ENCODE measurements at places on chromosomes 2 and 18.

GRCh38 chr2:158079672-158080071 is 22.0 kb upstream of the UPP2 start:
- DNase-seq = no peak

DNA sequence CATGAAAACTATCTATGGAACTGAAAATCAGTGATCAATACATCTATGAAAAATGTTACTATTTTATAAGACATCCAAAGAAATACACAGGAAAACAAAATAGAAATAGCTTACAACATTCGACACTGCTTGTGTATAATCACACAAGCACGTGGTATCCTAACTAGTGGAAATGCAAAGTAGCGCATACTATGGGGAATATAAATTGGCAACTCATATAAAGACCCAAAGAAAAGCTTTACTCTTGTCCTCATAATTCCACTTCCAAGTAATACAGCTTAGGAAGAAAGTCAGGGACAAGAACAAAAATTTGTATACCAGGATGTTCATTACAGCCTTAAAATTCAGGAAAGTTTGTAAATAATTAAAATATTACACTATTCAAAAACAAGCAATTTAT is 384.6 kb downstream of the NRXN1 start:
- DNase-seq = no peak

DNA sequence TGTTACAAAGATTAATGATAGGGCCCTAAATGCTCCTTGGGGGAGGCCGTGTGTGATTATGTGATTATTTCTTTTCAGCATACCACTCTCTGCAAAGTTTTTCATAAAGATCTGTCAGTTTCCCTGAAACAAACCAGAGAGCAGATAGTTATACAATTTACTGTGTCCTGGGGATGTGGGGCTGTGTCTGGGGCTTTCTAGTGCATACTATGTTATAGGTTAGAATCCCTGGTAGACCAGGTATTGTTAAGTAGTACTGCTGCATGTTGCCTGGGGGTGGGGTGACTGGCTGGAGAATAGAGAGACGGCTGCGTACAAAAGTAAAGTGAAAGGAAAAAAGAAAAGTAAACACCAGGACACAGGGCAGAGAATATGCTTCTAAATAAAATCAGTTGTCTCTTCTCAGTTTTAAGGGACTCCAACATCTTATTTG is 3.3 kb upstream of the CCBE1 start:
- no peak for DNase-seq

DNA sequence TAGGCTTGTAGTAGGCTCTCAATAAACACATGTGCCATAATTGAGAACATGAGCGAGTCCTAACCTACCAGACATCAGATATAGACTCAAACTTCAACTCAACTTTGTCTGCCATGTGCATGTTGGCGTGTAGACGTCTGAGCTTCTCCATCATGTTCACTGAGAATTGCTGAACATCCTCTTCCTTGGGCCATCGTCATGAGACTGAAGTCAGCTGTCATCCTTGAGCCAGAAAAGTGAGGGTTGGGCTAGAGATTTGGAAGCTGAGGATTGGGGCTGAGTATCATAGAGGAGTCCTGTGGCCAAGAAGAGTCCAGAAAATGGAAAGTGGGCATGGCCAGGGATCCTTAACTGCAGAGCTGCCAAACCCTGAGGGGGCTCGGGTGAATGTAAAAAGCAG is 7.8 kb upstream of the EFR3B start:
- DNase-seq = no peak

GRCh38 chr2:241803387-241804325 is 5.3 kb upstream of the NEU4 start:
- peak; percentile 59 for DNase-seq

- no peak for DNase-seq
Observed at GRCh38 chr2:69132960-69133590, 120.1 kb downstream of the ANTXR1 start.

DNA sequence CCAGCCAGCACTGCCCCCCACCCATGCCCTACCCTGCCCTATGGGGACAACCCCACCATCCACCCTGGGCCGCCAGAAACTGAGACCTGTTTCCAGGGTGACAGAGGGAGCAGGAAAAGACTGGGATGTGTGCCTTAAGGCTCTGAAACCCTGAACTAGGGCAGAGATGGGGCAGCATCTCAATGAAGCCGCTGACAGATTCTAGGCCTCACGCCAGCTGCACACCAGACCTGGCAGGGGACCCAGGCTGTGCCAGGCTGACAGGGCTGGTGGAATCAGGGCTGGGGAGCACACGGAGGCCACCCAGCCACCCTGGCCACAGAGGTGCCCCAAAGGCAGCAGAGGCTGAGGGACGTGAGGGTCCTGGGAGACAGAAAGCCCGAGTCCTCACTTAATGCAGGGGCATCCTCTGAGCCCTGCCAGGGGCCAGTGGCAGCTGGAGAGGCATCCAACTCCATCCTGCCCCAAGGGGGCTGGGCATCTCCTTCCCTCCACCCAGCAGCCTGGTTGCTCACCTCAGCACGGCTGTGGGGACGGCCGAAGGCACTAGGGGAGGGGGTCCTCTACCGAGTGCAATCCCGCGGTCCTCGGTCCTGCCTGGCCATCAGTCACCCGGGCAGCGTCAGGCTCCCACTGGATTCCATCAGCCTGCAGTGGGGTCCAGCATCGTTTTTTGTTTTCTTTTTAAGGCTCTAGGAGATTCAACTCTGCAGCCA is 169.2 kb downstream of the ZFP36L2 start:
- no peak for DNase-seq

- DNase-seq = no peak
Observed at GRCh38 chr18:9285604-9286003, 49.0 kb upstream of the TWSG1 start.

- DNase-seq = no peak
Observed at GRCh38 chr18:10681581-10682367, 155.9 kb downstream of the NAPG start.

DNA sequence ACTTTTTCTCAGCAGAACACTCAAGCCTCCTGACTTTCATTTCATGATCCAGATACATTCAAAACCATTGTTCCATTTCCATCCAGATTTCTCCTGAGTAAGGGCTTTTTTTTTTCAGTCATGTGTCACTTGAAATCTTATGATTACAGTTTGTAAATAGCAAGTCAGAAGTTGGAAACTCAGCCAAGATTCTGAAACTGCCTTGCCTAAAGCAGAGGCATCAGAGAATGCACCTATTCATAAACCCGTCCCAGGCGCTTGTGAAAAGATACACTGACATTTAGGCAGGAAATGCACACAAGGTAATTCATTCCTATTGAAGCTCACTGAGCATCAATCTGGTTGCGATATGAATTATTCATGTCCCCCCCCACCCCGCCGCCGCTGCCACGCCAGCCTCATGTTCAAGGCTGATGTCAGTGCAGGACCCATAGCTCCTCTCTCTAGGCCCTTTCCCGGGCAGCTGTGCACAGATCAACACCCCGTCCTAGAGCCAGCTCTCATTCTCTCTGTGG is 30.4 kb upstream of the MGAT4A start:
- peak; percentile 76 for DNase-seq

DNA sequence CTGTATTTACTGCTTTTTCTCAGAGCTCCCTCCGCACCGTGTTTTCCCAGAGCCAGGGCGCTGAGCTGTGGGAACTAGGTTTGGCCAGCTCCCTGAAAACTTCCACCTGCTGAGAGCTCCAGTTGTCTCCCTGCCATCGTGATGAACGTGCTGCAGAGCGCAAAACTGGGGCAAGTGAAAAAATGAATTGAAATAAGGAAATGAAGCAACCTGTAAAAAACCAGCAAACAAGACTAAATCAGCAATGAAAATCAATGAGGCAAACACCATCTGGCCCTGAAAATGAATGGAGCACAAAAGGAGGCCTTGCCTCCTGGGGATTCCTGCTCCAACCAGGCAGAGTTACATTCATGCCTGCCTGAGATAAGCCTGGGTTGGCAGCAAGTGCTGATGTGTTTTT is 129.9 kb downstream of the MARCHF4 start:
- DNase-seq = no peak

DNA sequence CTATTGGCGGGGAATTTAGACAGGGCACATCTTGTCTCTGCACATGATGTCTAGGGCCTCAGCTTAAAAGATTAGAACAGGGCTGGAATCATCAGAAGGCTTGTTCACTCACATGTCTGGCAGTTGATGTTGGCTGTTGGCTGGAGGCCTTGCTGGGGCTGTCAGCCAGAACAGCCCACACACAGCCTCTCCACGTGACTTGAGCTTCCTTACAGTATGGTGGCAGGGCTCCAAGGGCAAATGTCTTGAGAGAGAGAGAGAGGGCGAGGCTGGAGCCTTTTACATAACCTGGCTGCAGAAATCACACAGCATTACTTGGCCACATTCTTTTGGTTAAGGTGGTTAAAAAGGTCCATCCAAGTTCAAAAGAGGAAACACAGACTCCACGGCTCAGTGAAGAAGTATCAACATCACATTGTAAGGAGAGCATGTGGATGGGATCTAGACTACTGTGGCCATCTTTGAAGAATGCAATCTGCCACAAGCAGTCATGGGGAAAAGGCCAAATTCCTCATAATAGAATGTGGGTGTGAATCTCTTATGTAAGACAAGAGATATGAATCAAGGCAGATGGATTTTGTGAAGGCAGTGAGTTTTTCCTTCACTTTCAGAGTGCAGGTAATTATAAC is 30.4 kb downstream of the SRSF7 start:
- DNase-seq = no peak

DNA sequence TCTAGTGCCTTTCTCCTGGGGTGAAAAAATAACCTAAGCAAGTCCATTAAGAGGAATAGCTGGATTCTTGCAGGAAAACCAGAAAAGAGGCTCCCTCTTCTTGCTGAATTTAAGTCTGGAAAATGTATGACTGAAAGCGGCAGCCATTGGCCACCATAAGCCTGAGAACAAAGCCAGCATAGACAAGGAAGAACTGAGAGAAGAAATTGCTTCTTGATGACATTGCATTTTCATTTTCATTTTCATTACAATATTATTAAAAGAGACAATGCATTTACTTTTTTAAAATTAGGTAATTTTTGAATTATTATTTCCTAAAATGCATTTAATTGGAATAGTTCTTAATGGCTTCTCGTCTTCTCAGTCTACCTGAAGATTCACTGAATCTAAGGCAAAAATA is 1157.5 kb upstream of the ZEB2 start:
- no peak for DNase-seq

DNA sequence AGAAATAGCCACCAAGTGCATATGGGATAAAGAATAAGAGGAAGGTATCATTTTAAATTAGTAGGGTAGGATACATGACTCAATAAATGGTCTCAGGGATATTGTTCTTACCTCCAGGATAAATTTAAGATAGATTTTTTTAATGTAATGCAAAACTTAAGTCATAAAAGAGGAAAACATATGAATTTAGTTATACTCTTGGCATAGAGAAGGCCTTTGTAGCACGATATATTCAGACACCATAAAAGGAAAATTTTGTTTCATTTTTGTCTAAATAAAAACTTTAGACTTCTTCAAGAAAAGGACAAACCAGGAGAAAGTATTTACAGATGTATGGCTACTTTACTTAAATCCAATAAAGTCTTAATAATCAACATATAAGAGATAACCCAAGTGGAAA is 78.5 kb upstream of the CAB39 start:
- no peak for DNase-seq

DNA sequence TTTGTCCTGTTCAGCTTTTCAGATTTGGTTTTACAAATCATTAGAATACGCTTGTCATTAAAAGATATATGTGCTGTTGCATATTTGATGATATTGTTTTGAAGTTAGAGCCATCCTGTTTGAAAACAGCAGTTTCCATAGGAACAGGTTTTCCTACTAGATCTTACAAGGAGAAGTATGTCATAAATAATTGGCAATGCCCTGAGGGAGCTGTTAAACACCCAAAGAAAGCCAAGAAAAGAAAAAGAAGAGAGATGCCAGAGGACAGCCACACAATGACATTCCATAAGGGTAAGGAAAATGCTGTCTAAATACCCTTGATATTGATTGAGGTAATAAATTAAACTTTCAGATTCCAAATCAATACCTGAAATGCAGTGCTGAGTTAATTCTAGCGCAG is 392.2 kb upstream of the CRIM1 start:
- no peak for DNase-seq

- DNase-seq = no peak
Observed at GRCh38 chr2:129301431-129301913, 678.0 kb upstream of the RAB6C start.

GRCh38 chr2:216551234-216552068 is 52.8 kb downstream of the RPL37A start:
- no peak for DNase-seq

Data from activated naive CD4-positive, alpha-beta T cell treated with anti-CD3 and anti-CD28 coated beads, Interleukin-2, amount 10 ng/mL, durations not matched to agents 7 days and 5 days (primary cell).